ENCODE measurements at places on chromosomes 7 and 10.

DNA sequence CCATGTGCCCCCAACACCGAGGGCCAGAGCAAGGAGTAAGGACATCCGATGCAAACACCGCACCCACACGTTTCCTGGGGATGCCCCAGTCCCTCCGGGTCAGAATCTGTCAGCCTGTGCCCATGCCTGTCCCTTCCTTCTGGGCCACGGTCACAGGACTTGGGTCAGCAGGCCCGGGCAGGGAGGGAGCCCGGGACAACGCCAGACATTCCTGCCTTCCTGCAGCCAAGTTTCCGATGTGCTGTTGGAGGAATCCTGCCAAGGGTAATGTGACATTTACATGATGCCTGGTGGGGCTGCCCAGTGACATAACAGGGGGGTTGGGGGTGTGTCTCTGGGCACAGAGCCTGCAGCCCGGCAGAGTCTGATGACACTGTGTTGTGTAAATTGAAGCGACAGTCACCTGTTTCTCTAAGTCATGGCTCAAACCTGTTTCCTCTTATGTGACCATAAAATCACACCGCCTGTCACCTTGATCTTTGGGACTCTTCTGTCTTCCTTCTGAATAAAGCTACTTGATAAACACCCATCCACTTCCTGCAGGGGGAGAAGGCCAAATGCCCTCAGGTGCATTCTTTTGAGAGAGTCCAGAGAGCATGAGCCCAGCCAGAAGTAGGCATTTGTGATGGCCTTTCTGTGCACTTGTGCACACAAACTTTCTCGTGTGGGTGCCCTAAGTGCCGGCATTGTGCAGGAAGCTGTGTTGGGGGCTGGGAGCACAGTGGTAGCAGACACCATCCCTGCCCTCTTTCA is 175.3 kb upstream of the RHEB start:
- no peak for DNase-seq

- no peak for DNase-seq
Measured at GRCh38 chr10:104233817-104234216, 1.7 kb upstream of the CFAP43 start.

- DNase-seq, result no peak
Measured at GRCh38 chr10:100645091-100645490, 100.3 kb upstream of the PAX2 start.

DNA sequence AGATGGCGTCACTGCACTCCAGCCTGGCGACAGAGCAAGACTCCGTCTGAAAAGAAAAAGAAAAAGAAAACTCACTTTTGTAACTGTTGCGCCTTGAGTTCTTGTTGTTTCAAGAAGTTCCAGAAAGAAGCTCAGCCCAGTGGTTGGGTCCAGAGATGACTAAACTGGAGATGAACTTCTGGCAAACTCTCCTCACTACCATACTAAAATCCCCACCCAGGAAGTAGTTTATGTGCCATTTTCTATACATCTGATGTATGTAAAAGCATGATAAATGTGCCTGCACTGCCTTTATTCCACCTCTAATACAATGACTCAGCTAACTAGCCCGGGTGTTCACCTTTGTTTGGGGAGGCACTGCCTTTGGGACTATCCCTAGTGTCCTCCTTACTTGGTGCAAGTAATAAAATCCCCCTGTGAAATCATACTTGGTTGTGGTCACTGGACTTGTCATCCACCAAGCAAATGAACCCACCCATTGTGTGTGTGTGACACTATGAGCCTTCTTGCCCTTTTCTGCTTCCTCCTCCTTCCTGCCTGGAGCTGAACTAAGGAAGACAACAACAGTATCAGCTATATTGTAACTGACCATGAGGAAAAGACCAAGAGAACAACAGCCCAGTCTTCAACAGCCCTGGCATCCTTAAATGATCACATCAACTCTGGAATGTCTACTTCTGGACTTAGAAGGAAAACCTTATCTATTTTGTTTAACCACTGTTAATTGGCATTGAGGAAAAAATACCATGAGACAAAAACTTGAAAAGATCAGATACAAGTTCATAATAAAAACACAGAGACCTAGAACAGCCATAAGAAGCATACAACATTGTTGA is 33.6 kb downstream of the JMJD1C start:
- peak; percentile 14 for DNase-seq

DNA sequence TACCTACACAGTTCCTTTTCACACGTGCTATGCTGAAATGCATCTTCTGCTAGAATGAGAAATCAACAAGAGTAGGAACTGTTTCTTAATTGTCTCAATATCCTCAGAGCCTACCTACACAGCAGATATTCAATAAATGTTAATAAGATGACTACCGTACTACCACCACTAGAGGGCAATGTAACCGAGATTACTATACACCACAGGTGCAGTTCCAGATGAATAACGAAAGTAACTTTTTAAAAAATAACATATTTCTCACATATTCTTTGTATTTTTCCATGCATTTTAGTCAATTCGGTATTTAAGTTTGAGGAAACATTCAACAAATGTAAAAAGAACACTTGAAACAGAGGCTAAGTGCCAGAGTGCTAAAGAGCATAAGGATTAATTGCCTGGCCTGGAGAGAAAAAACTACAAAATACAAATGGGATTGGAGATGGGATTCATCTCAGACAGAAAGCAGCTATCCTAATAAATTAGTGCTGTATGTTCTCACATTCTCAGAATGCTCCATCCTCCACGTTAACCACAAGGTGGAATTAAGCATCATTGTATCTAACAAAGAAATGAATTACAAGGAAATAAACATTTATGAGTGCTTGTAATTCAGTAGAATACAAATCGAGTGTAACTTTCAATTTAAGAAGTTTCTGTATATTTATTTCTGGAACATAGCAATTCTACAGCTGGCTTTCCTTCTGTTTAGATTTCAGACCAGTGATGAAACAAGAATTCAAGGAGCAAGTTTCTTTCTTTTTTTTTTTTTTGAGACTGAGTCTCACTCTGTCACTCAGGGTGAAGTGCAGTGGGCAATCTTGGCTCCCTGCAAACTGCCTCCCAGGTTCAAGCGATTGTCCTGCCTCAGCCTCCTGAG is 20.3 kb upstream of the HECTD2 start:
- DNase-seq, result peak; percentile 56

- DNase-seq, result no peak
Measured at GRCh38 chr10:13404305-13404759, 56.2 kb upstream of the SEPHS1 start.

DNA sequence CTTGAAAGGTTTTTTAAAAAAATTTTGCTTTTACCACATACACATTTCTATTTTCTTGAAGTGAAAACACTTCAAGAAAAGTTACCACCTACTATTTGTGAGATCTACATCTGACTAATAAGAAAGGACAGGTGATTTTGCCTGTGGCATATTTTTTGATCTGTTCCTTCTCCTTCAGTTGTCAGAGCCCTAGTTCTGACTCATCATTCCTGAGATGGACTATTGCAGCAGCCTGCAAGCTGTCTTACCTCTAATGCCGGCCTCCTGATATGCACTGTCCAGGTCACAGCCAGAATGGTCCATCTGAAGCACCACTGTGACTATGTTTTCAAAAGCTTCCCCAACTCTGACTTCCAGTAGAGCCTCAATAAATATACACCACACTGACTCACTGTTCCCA is 28.2 kb upstream of the ANK3 start:
- DNase-seq, result no peak

GRCh38 chr10:76444034-76444800 is 1012.8 kb downstream of the LRMDA start:
- DNase-seq, result peak; percentile 38

- no peak for DNase-seq
Measured at GRCh38 chr10:83254698-83255097, 884.6 kb upstream of the GHITM start.

- no peak for DNase-seq
Measured at GRCh38 chr7:107938456-107939250, 47.7 kb downstream of the DLD start.

DNA sequence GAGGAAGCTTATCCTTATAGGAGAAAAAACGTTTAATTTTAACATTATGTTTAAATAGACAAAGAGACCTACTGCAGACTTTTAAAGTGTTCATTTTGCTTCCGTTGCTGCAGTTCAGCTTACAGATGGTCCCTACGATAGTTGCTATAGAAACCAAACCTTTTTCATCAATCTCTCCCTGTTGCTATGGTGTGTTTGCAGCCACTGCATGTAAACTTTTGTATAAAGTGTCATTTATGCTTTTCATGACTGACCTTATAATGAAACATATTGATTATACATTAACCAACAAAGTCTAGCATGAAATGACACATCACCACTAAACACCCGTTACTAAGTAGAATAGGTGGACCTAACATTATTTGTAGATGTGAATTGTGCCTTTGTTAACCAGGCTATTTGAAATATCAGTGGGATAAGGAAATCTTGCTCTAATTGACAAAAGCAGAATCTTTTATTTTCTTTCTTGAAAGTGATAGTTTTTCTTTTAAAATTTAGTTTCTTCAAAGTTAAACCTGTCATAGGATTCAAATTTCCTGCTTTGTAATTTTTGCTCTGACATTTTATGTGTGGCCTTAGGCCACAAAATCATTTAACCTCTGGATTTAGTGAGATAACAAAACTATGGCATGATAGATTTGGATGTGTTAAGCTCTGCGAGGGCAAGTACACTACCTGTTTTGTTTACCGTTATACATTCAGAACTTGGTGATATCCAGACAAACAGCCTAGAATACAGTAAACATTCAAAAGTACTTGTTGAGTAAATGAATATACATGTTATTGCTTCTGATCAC is 64.0 kb downstream of the CACNB2 start:
- no peak for DNase-seq

DNA sequence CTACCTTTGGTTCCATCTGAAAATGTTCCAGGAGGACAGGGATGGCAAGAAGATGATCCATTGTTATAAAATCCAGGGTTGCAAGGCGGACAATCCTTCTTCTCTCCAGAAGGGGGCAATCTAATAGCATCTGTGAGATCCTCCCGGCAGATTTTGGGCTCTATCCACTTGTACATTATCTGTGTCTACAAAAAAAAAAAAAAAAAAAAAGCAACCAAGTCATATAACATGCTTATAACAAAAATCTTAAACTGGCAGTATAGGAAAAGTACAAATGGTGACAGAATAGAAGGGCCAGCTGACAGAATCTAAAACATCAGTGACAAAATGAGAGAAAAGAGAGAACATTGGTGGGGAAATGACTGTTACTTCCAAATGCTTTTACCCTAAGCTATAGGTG is 132.7 kb downstream of the ELAPOR2 start:
- peak; percentile 61 for DNase-seq

DNA sequence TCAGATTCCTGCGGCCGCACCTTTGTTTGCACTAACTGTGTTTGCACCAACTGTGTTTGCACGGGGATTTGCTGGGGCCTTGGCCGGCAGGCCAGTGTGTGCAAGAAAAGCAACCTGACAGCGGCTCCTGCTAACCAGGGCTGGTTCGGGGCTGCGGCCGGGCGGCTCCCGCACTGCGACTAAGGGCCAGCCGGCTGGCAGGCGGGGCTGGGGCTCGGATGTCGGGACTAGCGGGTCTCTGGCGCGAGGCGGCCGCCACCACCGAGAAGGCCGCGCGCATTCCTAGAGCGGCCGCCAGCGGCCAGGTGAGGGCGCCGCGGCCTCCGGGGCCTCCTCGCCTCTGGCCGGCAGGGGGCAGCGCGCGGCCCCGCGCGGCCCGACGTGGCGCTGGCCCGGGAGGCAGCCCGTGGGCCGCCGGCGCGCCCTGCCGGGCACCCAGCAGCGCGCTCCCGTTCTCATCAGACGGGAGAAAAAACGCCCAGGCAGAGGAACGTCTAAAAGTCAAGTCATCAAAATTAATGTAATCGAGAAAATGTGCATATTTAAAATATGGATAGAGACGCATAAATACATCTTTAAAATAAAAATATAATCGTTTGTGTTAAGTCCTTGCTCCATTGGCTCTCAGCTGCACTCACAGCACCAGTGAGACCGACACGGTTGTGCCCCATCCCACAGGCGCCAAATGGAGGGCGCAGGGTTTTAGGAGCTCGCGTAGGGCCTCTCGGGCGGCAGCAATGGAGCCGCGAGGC is 38.5 kb downstream of the ZNF777 start:
- DNase-seq, result peak; percentile 96

DNA sequence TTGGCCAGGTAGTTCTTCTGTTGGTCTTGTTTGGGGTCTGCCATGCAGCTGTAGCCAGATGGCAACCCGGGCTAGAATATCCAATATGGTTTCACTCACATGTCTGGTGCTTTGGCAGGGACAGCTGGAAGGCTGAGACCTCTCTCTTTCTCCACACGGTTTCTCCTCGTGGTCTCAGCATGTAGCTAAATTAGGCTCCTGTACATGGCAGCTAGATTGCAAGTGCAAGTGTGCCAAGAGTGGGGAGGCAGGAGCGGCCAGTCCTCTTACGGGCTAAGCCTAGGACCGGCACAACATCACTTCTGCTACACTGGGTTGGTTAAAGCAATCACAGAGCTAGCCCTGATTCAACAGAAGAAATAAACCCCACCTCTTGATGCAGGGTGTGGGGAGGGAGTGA is 9.3 kb upstream of the PDE1C start:
- DNase-seq, result no peak

DNA sequence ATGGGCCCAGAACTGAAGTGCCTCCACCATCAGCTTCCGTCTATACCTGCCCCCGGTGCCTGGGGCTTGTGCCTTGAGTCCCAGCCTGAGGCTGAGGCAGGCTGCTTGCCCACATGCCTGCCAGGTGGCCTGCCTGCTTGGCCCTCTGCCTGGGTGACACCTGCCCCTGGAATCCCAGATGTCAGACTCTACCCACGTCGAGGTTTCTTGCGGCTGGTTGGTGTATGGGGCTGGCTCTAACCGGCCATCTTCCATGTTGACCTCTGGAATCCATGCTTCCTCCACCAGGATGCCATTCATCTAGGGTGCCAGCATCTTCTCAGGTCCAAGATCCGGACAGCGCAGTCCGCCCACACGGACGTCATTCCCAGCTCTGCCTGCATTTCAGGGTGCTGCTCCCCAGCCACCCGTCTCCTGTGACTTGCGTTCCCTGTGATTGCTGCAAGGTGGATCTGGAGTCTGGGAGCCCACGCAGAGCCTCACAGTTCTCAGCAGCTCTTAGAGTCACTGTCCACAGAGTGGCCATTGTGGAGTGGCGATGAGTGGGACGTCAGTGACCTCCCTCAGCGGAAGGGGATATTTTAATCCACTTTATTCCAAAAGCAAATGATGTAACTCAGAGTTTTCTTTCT is 298.1 kb downstream of the TCERG1L start:
- no peak for DNase-seq

All from GM03348 (cell line).